Left hindlimb (tissue), 1 donor: ENCODE measurements at places on chromosomes 12 and 14.
A peak's percentile ranks its signal among the peaks of the same experiment; 100 is the strongest.

DNA sequence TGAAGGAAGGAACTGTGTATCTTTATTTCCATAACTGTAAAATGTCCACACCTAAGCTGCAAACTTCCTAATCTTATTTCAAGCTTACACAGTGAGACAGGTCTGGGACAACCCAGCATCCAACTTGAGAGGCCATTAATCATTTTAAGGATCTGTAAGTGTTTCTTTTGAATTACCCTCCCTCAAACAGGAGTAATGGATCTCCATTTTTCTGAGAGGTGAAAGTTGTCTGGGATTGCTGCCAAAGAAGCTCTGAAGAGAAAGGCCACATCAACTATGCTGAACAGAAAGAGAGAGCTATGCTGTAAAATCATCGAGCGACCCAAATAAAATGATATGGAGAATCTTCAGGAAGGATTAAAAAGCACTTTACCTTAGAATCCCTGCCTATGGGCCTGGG is 131.7 kb upstream of the CPNE8 start:
- no peak for DNase-seq

GRCh38 chr14:61568572-61569011 is 126.7 kb upstream of the HIF1A start:
- no peak for DNase-seq

GRCh38 chr14:52069307-52070050 is 620 bp upstream of the NID2 start:
- DNase-seq = peak; percentile 76

DNA sequence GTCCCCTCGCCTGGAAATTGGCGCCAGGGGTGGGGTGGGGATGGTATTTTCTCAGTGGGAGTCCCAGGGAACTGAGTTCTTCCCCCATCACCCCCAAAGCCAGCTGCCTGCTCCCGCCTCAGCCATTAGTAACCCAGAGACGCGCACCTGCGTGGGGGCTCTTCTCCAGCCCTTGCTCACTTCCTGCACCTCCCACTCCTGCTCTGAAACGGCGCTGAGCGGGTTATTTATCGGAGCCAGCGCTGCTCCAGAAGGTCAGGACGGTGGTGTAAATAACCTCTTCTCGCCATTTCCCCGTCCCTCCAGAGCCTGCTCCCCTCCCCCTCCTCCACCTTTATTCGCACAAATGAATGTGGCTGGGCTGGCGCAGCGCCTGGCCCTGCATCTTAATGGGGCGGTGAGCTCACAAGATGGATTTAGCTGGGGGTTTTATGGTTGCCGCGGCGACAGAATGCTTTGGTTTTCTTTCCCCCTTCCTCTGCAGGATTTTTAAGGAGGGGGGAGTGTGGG is 12.2 kb downstream of the GPR84 start:
- peak; percentile 86 for DNase-seq

GRCh38 chr14:74981462-74981782 is 21.3 kb upstream of the EIF2B2 start:
- DNase-seq = no peak

GRCh38 chr14:71371711-71372396 is 464.6 kb downstream of the PCNX1 start:
- DNase-seq = no peak

- DNase-seq = no peak
Observed at GRCh38 chr14:75871181-75871880, 110.5 kb downstream of the TGFB3 start.

DNA sequence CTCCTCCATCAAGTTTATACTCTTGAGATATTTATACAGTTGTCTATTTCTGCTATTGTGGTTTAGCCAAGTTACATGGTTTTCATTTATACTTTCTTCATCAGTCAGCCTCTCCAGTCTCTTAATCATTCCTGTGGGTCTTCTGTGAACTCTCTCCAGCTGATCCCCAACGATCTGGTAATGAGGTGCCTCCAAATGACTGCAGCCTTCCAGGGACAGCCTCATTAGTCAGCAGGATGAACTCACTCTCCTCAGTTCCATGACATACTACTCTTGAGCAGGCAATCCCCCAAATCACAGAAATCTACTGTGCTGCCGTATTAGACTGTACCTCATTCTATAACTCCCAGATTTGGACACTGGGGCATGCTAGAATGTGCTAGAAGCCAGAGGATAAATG is 15.3 kb downstream of the AREL1 start:
- DNase-seq = no peak

- DNase-seq = no peak
Observed at GRCh38 chr12:4506870-4507269, 31.8 kb upstream of the RAD51AP1 start.

DNA sequence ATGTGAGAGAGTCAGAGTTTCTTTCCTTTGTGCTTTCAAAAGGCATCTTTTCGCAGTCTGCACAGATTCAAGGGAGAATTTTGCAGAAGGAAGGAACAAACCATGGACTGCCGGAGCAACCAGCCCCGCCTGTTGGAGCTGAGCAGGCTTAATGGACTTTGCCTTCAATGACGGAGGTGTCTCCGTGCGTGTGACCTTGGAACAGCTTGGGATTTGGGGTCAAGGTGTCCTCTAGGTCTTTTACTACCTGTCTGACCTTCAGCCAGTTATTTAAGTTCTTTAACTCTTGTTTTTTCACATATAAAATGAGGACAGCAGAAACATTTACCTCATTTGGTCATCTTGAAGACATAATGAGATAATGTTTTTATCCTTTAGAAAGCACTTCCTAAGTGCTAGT is 4.1 kb downstream of the FGF23 start:
- no peak for DNase-seq

DNA sequence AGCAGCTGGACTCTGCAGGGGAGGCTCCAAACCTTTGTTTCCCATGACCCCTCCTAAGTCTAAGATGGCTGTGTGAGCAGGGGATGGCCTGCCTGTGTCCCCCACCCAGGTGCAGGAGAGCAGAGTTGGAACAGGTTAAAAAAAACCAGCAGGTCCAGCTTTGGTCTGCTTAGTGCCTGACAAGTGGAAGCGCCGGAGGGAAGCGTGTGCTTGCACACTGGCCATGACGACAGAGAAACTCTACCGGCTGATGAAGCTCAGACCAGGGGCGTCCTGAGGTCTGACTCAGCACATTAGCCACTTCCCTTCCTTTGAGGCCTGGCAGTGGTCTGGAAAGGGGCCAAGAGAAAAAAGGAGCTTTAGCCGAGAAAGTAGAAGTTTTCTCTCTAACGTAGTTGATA is 280.1 kb downstream of the VRK1 start:
- DNase-seq = peak; percentile 46

GRCh38 chr14:70472253-70473159 is 20.5 kb downstream of the ADAM21 start:
- DNase-seq = no peak

DNA sequence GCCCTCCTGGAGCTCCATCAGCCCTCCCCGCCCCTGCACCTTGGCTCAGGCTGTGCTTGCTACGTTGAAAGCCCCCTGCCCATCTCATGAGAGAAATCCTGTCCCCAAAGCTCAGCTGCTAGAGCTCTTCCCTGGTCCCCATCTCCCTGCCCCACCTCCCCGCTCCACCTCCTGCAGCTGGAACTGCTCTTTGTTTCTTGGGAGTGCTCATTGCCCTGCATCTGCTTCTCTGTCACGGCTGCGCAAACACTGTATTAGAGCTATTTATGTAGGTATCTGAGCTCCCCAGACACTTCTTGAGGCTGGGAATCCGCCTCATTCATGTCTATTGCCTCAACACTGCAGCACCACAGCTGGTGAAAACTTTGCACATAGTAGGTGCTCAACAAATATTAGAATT is 32.8 kb upstream of the PRIMA1 start:
- DNase-seq = no peak

- DNase-seq = no peak
Observed at GRCh38 chr12:12996209-12996608, 3.9 kb downstream of the HEBP1 start.

DNA sequence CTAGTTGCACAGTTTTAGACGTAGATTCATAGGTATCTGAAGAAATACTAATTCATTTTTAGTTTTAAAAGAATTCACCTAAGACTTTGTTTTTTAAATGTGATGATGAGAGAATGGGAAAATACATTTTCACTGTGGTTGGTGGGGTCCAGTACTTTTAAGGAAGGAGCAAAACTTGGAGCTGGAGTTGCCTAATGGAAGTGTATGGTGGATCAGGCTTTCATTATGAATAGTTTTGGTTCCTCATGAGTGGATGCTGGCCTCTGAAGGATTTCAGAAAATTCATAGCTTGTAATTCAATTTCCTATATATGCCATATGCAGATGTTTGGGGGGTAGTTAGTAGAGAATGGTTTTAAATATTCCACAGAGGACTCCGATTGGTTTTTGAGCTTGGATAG is 27.1 kb downstream of the STK38L start:
- no peak for DNase-seq

- no peak for DNase-seq
Observed at GRCh38 chr12:49345051-49345824, 1.4 kb upstream of the DNAJC22 start.

DNA sequence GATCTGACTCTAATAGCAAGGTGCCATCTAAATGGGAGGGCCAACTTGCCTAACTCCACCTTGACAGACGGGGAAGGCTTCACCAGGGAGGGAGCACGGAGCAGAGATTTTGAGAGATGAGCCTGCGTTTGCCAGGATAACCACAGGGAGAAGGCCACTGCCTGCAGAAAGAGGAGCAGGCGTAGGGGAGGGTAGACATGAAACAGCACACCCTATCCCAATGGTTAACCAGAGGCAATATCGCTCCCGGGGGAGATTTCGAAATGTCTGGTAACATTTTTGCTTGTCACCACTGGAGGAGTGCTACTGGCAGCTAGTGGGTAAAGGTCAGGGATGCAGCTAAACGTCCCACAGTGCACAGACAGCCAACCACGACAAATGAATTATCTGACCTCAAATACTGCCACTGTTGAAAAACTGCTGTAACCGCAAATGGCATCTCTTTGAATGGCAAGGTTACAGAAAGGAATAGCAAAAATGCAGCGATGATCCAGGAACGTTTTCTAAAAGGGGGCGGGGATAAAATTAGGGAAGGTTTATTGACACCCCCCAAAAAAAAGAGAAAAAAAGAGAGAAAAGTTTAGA is 126.0 kb upstream of the ATF7IP start:
- DNase-seq = peak; percentile 31

GRCh38 chr12:67426067-67426466 is 156.9 kb downstream of the CAND1 start:
- DNase-seq = no peak

DNA sequence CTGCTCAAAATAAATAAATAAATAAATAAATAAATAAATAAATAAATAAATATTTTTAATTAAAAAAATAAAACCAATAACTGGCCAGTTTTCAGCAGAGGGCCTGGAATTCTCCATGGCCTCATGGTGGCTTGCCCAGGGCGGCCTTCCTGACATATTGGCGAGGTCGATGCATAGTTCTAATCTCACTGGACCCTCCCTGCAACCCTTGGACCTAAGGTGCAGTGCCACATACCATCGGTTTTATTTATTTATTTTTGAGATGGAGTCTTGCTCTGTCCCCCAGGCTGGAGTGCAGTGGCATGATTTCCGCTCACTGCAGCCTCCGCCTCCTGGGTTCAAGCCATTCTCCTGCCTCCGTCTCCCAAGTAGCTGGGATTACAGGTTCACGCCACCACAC is 3.9 kb upstream of the VSIG10 start:
- DNase-seq = no peak

GRCh38 chr12:25924491-25925001 is 33.9 kb upstream of the RASSF8 start:
- DNase-seq = no peak
